Lung (tissue), 17 donors: ENCODE measurements at places on chromosomes 4 and X. TPM values are rescaled to one million over a fixed set of nuclear protein-coding genes. Genes with fewer than 3 reads are reported as not detected.

SUV39H1 gene
- 6.8 TPM for total RNA-seq

SLBP gene
- 43.2 TPM for total RNA-seq

CPLX1 gene
- 1.4 TPM for total RNA-seq

DNA sequence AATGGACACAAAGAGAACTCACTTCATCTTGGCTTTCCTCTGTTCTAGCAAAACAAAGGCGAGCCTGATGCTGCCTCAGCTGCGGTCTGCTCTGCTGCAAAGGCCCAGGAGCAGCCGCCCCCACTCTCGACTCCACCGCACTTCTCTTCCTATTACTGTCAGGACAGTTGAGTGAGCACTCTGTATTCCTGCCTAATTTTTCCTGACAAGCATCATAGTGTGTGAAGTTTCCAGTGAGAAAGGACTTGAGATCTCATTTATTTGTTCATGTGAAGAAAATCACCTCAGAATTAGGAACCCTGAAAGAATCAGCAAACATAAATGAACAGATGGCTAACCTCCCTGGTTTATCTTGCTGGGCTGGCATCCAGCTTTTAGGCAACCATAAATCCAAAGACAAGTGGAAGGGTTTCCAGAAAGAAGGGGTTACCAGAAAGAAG is 15.6 kb downstream of the SCARB2 start:
- DNase-seq: peak; percentile 83

DNA sequence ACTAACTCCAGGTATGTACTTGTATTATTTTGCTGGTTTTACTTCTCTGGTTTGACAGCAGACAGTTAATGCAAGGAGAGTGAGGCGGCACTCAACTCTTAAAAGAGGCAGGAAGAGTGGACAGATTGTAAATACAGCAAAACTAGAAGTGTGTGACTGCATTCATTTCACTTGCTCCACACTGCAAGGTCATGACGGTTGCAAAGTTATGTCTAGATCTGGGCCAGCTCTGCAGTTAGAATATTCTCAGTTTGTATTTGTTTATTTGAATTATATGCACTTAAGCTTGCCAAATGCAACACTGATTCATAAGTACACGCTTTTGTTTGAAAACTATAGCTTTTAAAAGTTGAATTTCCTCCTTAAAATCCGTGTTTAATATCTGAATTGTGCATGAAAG is 148.9 kb downstream of the STIM2 start:
- DNase-seq: peak; percentile 23

- DNase-seq: no peak
Measured at GRCh38 chr4:83214079-83214478, 70.5 kb downstream of the COQ2 start.

- peak; percentile 55 for DNase-seq
Measured at GRCh38 chr4:184416913-184417734, 57.2 kb downstream of the IRF2 start.

GRCh38 chrX:124127496-124127895 is 166.0 kb downstream of the STAG2 start:
- no peak for DNase-seq
